ENCODE measurements at places on chromosomes 16 and 17. TPM values are rescaled to one million over a fixed set of nuclear protein-coding genes. Genes with fewer than 3 reads are reported as not detected.

Gene CDH1
- total RNA-seq: 0.63 TPM

Gene CA5A
- not detected for total RNA-seq

DNA sequence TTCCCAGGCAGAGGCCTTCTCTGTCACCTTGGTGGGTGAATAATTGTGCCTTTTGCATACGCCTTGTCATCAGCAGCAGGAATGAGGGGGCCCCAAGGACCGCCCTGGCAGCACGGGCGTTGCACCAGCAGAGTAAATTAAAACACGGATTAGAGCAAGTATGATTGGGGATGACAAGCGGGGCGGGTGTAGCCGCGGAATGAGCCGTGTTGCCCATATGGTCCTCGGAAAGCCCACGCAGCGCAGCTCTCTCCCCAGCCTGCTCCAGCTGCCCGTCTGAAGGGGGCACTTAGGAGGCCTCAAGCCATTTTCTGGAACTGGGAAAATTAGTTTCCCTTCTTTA lies 299.4 kb upstream of the IRX3 start:
- H3K27ac ChIP-seq: no peak overlapping the region
- no peak for DNase-seq
- no peaks in the 10 kb centered on the region for H3K27me3 ChIP-seq

DNA sequence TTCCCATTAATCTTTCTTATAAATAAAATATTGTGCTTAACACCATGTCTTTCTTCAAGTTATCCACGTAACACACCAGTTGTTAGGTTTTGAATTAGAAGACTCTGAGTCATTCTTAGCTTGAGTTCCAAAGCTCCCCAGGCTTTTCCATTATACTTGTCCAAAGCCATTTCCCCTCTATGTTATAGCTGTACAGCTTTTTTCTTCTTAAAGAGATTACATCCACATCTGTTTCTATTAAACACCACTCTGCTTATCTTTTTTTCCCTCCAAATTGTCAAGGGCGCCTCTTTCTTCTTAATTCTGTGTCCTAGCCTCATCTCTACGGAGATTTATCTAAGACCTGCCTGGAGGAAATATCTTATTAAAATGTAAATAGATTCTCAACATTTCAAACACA lies 139.4 kb upstream of the CPHXL start:
- H3K4me3 ChIP-seq: no peak overlapping the region
- no peaks in the 10 kb centered on the region for H3K4me1 ChIP-seq
- no peak overlapping the region for H3K27ac ChIP-seq
- DNase-seq: no peak

DNA sequence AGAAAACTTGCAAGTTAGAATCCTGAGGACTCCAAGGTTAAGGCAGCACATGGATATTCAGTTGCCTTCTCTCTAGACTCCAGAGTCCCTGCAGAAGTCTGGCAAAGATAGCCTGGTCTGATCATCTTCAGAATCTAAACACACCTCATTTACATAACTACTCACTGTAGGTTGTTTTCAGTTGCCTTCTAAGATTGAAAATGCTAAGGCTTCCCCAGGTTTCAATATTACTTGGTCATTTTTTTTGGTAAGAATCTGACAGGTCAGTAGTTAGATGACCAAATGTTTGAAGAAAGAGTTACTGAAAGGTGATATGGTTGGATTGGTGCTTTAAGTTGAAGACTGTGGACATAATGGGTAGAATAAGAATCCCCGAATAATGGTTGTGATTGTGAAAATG lies 205.4 kb upstream of the KCNJ16 start:
- no peaks in the 10 kb centered on the region for H3K4me1 ChIP-seq
- H3K4me3 ChIP-seq: no peak overlapping the region
- H3K27ac ChIP-seq: no peak overlapping the region

- no peak overlapping the region for H3K4me3 ChIP-seq
- DNase-seq: no peak
- H3K4me1 ChIP-seq: no peaks in the 10 kb centered on the region
- no peak overlapping the region for H3K27ac ChIP-seq
Observed at GRCh38 chr17:47404006-47404405, 80.3 kb downstream of the EFCAB13 start.
